Bronchus fibroblast of lung (primary cell): ENCODE measurements at places on chromosomes 5 and 9. TPM values are rescaled to one million over a fixed set of nuclear protein-coding genes. Genes with fewer than 3 reads are reported as not detected.

Gene PCDHB8
- total RNA-seq: not detected in 2 replicates

Gene TMC1
- total RNA-seq: 0.45 TPM in 1 of 2 replicates, not detected in the other

Gene SLC36A3
- total RNA-seq: not detected in 2 replicates

Gene SHOC1
- total RNA-seq: under 0.01 TPM in 1 of 2 replicates, not detected in the other

Gene SPINK4
- not detected in 2 replicates for total RNA-seq

Gene PPP3R2
- total RNA-seq: not detected in 2 replicates

Gene AFAP1L1
- 11.8 and 12.2 TPM in 2 replicates for total RNA-seq

Gene TMEM8B
- 3.9 and 4.3 TPM in 2 replicates for total RNA-seq

Gene TMEM215
- not detected in 2 replicates for total RNA-seq

Gene PCDHA9
- total RNA-seq: not detected in 2 replicates

Gene PCDHGA10
- 4.9 and 5.2 TPM in 2 replicates for total RNA-seq

Gene DMRTA1
- 0.15 and 0.17 TPM in 2 replicates for total RNA-seq

Gene WDR38
- total RNA-seq: not detected in 2 replicates

Gene CENPH
- total RNA-seq: 35.8 and 44.7 TPM in 2 replicates

Gene TUSC1
- total RNA-seq: 10.7 and 15.1 TPM in 2 replicates

Gene PROB1
- total RNA-seq: 1.2 and 1.5 TPM in 2 replicates

Gene PCDH1
- 0.15 and 0.17 TPM in 2 replicates for total RNA-seq

Gene SPATA31C1
- total RNA-seq: not detected in 2 replicates

Gene MUSK
- total RNA-seq: 0.15 and 0.17 TPM in 2 replicates

Gene C9orf153
- not detected in 2 replicates for total RNA-seq

Gene SLC4A9
- not detected in 2 replicates for total RNA-seq

Gene IFNK
- not detected in 2 replicates for total RNA-seq

Gene DDX4
- not detected in 2 replicates for total RNA-seq

Gene PCDHGA8
- total RNA-seq: 0.15 and 0.67 TPM in 2 replicates

Gene PCDHGB3
- 0.45 and 0.50 TPM in 2 replicates for total RNA-seq

Gene GALNT12
- total RNA-seq: 5.5 TPM in 2 replicates

Gene ZFAND5
- total RNA-seq: 50.1 and 54.3 TPM in 2 replicates

Gene INSL6
- not detected in 2 replicates for total RNA-seq

Gene SPIN1
- total RNA-seq: 55.0 and 67.1 TPM in 2 replicates

Gene PCDHGA1
- total RNA-seq: under 0.01 and 0.15 TPM in 2 replicates

Gene CFAP90
- total RNA-seq: 0.30 and 0.84 TPM in 2 replicates
